GM23338 (cell line): ENCODE measurements at places on chromosomes 1 and 21.

- no peak for DNase-seq
- H3K4me3 ChIP-seq = no peak overlapping the region
- no peaks in the 10 kb centered on the region for H3K4me1 ChIP-seq
- no peaks in the 10 kb centered on the region for H3K27me3 ChIP-seq
- no peaks in the 10 kb centered on the region for H3K36me3 ChIP-seq
These were observed 110.9 kb upstream of the C1orf174 start for GRCh38 chr1:4010814-4011605.

GRCh38 chr1:8682573-8682972 is 134.9 kb downstream of the RERE start:
- no peak overlapping the region for H3K4me3 ChIP-seq
- no peak for DNase-seq
- H3K36me3 ChIP-seq = no peaks in the 10 kb centered on the region
- H3K27me3 ChIP-seq = no peaks in the 10 kb centered on the region
- H3K4me1 ChIP-seq = peaks cover 89% of the 10 kb centered on the region
- H3K27ac ChIP-seq = no peak overlapping the region

DNA sequence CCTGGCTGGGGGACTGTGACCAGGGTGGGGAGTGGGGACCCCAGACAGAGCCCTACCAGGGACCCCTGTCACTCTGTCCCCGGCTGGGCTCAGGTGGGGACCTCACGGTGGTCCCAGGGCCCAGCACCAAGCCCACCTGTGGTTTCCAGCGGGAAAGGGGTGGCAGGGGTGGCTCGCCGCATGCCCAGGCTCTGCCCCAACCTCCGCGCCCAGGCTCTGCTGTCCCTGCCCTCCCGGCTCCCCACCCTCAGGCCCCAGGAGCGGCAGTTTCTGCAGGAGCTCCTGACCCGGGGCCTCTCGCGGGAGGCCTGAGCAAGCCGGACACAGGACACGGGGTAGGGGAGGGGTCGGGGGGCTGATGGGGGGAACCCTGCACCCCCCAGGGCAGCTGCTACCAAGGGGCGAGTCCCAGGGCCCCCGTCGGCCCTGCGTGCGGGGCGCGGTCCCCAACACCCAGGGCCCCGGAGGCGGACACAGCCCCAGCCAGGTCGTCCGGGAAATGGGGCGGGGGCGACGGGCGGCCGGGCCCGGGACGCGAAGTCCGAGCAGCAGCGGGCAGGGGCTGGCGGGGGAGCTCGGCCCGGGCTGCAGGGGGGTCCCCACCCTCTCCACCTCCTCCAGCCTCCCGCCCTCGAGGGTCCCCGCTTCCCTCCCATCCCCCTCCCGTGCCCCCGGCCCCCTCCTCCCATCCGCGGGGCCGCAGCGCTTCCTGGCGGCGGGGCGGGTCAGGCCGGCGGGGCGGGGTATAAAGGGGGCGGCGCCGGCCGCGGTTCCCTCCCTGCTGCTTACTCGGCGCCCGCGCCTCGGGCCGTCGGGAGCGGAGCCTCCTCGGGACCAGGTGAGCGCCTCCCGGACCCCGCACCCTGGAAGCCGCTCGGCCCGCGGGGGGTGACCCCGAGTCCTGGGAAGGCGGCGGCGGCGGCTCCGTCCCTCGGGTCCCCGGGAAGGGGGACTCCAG is at the start of gene COL6A2:
COL6A2 (plus strand) TSS at position 777 of the 958 bp plus-strand sequence.
- 0 out of 2 replicates have a peak, but pooled peaks cover 3% of the 10 kb centered on the region for H3K4me1 ChIP-seq
- no peaks in the 10 kb centered on the region for H3K36me3 ChIP-seq
- peak within 1 kb of the TSS; percentile 66 for H3K4me3 ChIP-seq

GRCh38 chr1:36884801-36885200 is 149.5 kb downstream of the GRIK3 start:
- no peak overlapping the region for H3K4me3 ChIP-seq
- no peaks in the 10 kb centered on the region for H3K36me3 ChIP-seq
- no peaks in the 10 kb centered on the region for H3K27me3 ChIP-seq
- H3K27ac ChIP-seq = no peak overlapping the region
- DNase-seq = no peak
- H3K4me1 ChIP-seq = no peaks in the 10 kb centered on the region

GRCh38 chr21:36994501-36995158 is 11.9 kb upstream of the RIPPLY3 start:
- H3K36me3 ChIP-seq = no peaks in the 10 kb centered on the region
- peak; percentile 94 for DNase-seq
- H3K27ac ChIP-seq = no peak overlapping the region

DNA sequence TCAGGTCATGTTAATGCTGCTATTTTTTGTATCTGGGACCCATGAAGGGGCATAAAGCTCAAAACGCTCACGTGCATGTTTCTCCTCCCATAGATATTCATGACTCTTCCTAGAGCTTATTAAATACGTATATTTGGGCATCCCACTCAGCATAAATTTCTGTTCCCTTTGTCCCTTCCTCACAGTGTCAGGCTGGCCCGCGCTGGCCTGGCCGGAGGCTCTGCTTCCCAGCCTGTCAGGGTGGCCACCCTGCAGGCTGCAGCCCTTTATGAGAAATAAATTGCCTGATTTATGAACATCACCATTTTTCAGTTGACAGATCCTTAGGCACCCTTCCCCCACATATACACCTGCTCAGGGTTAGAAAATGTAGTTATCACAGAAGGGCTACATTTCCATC is 44.0 kb upstream of the NTPCR start:
- H3K4me3 ChIP-seq = no peak overlapping the region
- H3K36me3 ChIP-seq = no peaks in the 10 kb centered on the region
- no peaks in the 10 kb centered on the region for H3K27me3 ChIP-seq
- peaks cover 13% of the 10 kb centered on the region for H3K4me1 ChIP-seq

- H3K27ac ChIP-seq = no peak overlapping the region
- H3K27me3 ChIP-seq = no peaks in the 10 kb centered on the region
- no peak overlapping the region for H3K4me3 ChIP-seq
- no peak for DNase-seq
- H3K36me3 ChIP-seq = no peaks in the 10 kb centered on the region
These were observed 180.4 kb upstream of the FOXD3 start for GRCh38 chr1:63142001-63142400.

DNA sequence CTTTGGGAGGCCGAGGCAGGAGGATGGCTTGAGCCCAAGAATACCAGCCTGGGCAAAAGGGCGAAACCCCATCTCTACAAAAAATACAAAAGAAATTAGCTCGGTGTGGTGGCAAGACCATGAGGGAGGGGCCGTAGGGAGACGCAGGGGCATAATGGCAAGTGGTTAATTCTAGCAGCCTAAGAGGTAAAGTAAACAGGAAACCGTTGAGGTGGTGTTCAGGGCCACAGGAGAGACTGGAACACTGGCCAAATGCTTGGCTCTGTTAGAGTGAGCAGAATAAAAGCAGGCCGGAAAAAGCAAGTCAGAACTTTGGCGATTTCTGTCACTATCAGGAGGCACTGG is 89.2 kb downstream of the RIPK4 start:
- no peak overlapping the region for H3K4me3 ChIP-seq
- no peak overlapping the region for H3K27ac ChIP-seq
- H3K27me3 ChIP-seq = no peaks in the 10 kb centered on the region
- H3K4me1 ChIP-seq = peaks cover 14% of the 10 kb centered on the region
